HFFc6 (cell line): ENCODE measurements at places on chromosomes 11 and 22.

- DNase-seq, result no peak
Measured at GRCh38 chr11:126118806-126119205, 56.1 kb upstream of the CDON start.

DNA sequence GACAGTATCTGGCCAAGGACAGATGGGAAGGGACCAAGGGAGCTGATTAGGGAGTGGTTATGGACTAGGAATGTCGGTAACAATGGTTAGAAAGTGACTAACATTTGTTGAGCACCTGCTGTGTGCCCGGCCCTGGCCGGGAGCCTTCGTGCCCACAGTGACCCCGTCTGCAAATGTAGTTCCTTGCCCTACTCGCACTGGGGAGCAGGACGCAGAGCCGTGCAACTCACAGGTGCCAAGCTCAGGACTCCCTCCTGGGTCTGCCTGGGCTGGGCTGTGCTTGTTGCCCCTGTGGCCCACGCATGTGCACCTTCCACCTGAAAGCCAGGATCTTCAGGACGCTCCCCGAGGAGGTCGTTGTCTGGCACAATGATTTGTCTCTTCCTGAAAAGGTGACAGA lies 56.7 kb upstream of the PPP6R3 start:
- no peak for DNase-seq

DNA sequence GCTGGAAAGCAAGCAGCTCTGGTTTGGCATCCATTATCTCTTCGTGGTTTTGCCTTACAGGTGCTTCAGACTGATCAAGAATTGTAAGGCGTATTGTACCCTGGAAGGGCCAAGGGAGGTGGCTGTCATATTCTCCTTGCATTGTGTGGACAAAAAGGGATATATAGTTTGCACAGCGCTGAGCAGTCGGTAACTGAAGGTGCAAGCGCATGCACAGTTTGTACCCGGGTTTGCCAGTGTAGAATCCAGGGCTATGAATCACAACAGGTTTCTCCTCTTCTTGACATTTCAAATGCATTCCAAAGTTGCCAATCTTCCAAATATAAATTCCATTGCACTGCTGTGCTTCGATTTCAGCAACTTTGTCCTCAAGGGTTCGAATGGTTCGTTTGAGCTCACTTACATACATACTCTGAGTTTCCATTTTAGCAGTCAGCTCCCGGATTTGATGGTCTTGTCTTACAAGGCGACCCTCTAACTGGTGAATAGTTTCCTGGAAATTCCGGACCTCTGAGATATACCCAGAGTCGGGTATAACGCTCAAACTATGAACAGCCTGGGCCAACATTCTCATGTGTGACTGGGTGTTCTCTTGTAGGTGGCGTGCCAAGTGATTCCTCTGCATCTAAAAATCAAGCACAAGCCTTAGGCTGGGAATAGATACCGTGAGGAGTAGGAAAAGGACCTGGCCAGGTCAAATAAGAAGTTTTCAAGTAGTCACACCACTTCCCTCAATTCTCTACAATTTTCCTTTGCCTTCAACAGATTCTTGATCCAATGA lies 19.9 kb downstream of the TRAF6 start:
- no peak for DNase-seq

DNA sequence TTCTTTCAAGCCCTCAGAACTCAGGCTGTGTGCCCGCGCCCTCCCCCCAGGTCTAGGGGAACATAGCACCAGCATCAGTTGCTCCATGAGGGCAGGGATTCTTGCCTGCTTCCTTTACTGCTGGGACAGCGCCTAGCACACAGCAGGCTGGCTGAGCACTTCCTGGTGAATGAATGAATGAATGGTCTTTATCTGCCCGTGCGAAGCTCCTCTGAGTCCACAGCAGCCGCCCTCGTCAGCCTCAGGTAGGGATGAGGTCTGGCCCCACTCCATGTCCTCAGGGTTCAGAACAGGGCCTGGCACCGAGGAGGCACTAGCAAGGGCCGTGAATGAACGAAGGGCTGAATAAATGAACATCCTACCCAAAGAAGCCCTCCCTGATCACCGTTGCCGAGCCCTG lies 27.3 kb downstream of the ARRB1 start:
- DNase-seq, result no peak

DNA sequence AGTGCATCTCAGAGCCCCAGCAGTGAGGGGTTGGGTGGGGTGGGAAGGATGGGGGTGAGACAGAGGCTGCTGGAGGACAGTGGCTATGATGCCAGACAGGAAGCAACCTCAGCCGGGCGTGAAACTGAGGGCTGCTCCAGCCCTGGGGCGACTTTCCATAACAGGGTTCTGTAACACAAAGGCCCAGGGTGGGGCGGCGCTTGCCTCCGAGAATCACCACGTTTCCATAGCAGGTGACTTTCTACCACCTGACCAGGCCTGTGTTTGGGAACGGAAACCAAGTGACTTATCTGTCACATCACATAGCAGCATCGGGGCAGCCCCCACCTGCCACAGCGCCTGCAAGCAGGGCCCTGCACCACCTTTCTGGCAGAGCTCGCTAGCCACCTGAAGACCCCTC lies 85.8 kb downstream of the TRMU start:
- no peak for DNase-seq
